CD4-positive, alpha-beta T cell treated with Interleukin-6 at 100 ng/mL for 8 hours (primary cell): ENCODE measurements at places on chromosomes 11 and 22.

DNA sequence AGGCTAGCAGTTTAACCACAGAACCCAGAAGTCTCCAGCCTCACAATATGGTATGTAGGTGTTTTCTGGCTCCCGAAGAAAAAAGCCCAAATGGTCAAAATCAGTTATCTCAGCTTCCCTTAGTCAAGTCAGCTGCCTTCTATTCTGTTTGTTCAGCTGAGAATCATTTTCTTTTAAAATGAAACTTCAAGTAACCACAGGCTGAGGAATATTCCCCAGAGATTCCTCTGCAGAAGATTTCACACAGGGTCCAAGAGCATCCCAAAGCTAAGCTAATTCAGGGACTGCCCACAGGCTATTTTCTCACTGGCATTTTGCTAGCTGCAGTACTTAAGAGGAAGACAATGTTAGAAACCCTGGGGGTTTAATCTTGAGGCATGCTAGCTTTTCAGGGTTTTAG lies 977.0 kb upstream of the CHORDC1 start:
- DNase-seq, result no peak

DNA sequence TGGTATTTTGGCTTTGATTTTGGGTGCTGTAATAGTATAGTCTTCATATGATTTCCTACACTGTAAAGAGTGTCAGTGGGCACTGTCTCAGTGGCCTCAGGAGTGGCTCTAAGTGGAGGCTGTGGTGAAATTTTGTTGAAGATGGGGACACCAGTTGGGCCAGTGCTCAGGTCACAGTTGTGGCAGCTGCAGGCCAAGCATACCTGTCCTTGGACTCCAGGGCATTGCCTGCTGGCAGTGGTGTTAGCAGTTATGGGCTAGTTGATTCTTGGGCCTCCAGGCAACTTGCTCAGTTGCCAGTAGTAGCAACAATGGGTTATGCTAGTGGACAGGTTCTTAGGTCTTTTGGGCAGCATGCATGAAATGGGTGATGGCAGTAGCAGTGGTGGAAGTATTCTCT lies 39.2 kb upstream of the SLC22A25 start:
- DNase-seq, result no peak

DNA sequence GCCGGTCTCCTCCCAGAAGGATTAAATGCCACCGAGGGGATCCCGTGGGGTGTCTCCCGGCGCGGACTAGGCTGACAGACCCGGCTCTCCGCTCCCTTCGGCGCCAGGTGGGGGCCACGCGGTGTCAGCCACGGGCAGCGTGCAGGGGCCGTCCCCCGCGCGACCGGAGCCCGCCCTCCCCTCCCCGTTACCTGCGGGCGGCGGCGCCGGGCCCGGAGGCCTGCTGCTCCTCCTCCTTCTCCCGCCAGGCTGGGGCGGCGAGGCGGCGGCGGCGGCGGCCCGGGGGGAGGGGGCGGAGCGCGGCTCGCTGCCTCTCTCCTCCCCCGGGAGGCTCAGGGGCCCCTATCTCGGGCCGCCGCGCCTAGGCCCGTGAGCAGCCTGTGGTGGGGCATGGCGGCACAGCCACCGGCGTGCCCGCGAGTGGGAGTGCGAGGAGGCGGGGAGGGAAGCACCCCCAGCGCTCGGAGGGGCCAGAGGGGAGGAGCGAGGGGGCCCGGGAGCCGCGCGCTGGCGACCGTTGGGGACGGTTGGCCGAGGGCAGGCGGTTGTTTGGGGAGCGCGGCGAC lies 450 bp downstream of the ZBTB44 start:
- peak; percentile 61 for DNase-seq

DNA sequence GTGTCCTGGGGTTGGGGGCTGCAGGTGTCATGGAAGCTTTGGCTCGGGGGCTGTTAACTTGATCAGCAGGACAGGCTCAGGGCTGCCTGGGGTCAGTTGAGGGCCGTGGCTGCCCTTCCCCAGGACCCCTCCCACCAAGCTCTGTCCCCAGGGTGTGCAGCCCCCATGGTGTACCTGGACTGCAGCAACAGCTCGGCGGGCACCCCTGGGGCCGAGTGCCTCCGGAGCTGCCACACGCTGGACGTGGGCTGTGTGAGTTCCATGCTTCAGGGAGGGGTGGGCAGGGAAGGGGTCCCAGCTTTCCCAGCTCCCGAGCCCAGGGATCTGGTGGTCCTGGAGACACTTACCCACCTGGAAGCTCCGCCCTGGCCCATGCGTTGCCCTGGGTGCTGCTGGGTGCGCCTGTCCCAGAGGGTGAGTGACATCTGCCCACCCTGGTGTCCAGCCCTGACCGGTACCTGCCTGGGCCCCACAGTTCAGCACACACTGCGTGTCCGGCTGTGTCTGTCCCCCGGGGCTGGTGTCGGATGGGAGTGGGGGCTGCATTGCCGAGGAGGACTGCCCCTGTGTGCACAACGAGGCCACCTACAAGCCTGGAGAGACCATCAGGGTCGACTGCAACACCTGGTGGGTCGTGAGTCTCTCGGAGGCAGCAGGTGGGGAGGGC lies 11.3 kb downstream of the MUC5B start:
- DNase-seq, result no peak

DNA sequence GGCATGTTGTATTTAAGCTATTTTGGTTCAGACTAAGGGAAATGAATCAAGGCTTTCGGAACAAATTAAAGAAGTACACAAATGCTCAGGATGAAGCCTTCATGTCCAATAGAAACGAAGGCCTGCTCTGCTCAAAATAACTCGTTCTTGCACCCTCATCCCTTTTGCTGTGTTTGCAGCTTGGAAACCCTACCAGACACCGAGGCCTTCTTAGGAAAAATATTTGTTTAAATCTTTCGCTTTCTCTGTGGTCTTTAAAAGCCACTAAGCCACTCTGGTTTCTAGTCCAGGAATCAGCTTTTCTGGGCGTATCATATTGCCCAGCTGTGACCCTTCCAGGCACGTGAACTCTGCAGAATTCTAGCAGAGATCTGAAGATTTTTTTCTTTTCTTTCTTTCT lies 60.9 kb upstream of the HSPA8 start:
- no peak for DNase-seq

DNA sequence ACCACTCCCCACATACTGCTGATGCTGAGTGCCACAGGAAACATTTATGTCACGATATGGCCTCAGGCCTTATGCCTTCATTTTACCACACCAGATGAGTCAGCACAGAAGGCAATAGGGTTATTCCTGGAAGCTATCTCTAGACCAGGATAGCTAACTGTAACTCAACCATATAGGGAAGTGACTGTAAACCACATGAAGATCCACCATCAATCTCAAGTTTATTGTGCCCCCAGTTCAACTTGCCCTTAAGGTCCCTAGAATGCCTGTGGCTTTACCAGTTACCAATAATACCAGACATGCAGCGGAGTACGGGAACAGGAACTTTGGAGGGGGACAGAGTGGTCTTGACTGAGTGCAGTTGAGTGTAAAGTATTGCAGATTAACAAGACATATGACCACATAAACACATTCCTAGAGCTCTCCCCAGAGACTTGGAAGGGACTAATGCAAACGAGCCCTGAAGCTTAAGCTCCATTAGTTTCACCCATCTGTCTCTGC lies 180.9 kb downstream of the KIF18A start:
- DNase-seq, result no peak

DNA sequence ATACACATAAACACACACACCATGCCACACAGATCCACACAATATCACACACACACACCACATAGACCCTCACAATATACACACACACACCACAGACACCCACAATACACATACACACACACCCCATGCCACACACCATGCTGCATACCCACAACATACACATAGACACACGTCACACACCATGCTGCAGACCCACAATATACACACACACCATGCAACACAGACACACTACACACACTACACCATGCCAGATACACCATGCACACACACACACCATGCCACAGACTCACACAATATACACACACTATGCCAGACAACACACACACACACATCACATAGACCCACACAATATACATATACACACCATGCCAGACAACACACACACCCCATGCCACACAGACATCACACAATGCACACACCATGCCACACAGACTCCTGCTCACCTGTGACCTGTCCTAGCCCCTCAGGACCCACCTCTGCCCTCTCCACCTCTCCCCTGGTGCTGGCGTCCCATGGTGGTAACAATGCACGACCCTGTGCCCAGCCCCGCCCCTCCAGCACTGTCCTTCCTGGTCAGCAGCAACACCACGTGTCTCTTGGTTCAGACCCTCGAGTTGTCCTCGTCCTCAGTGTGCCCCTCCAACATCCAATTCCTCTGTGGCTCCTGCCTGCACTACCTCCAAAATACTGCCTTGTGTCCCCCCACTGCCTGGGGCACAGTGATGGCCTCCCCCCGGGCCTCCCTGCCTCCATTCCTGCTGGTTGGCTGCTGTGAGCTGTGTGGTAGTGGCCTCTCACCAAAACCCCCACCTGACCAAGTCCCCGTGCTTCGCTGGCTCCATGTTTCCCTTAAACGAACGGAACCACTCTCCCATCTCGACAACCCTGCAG lies 23.7 kb upstream of the RFPL3 start:
- DNase-seq, result no peak

- no peak for DNase-seq
Observed at GRCh38 chr11:26841818-26842473, 120.1 kb upstream of the SLC5A12 start.

DNA sequence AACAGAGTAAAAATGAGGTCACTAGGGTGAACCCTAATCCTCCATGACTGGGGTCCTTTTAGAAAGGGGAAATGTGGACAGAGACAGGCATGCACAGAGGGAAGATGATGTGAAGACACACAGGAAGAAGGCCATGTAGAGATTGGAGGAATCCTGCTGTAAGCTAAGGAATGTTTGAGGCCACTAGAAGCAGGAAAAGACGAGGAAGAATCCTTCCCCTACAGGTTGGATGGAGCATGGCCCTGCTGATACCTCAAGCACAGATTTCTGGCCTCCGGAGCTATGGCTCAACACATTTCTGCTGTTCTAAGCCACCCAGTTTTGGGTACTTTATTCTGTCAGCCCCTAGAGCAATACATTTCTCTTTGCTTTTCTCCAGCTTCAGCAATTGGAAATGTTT lies 486.9 kb downstream of the MIAT start:
- no peak for DNase-seq
